Stimulated activated CD4-positive, alpha-beta T cell treated with anti-CD3 and anti-CD28 coated beads, Interleukin-1b, Interleukin-23, amount 100 ng/mL, for 4 hours (primary cell): ENCODE measurements at places on chromosomes 6 and 20.

- DNase-seq, result no peak
Observed at GRCh38 chr6:52514514-52514913, 62.3 kb downstream of the TRAM2 start.

- DNase-seq, result no peak
Observed at GRCh38 chr6:10411131-10411970, 3.5 kb downstream of the TFAP2A start.

- DNase-seq, result no peak
Observed at GRCh38 chr6:125075741-125076481, 77.7 kb upstream of the TPD52L1 start.

DNA sequence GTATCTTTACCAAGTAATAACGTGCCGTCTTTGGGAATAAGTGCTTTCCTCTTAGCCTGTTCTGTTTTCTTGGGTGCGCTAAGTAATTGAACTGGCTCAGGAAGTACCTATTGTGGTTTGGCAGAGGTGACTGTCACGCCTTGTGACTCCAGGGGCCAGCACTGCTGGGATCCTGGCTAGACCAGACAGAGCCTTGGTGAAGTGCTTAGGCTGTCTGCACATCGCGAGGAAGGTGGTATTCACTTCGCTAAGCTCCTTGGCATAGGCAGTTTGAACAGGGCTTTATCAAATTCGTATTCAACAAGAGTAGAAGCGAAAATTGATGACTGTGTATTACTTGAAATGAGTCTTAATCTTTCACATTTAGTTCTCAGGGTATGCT lies 17.6 kb downstream of the PRDM1 start:
- DNase-seq, result no peak

- DNase-seq, result no peak
Observed at GRCh38 chr20:2838170-2838797, 2.2 kb downstream of the PCED1A start.

DNA sequence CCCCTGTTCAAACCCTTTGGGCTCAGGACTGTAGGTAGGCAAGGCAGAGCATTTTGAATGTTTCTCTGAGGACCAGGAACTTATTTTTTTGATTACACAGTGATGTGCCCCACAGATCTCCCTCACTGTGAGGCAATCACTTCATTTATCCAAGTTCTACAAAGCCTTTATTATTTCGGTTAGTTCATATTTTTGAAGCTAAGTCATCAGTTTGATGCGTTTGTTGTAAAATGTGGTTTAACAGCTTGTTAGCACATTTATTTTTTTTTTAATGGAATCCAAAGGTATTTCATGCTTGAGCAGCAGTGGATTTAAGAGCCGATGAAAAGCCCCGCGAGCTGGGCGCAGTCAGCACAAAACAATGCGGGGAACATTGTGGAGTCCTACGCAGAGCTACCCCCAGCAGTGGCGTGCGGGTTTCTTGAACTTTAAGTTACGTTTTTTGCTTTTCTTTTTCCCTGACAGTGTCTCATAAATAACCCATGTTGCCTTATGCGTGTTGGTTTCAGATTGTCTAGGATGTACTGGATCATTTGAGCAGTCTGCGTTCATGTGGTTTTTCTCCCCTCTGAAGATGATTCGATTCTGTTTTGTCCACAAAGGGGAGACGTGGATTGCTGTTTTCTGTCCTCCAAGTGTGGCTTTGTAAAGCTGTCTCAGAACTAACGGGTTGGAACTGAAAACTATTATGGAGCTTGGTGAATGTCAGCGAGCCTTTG lies 233.6 kb upstream of the BMP2 start:
- no peak for DNase-seq

DNA sequence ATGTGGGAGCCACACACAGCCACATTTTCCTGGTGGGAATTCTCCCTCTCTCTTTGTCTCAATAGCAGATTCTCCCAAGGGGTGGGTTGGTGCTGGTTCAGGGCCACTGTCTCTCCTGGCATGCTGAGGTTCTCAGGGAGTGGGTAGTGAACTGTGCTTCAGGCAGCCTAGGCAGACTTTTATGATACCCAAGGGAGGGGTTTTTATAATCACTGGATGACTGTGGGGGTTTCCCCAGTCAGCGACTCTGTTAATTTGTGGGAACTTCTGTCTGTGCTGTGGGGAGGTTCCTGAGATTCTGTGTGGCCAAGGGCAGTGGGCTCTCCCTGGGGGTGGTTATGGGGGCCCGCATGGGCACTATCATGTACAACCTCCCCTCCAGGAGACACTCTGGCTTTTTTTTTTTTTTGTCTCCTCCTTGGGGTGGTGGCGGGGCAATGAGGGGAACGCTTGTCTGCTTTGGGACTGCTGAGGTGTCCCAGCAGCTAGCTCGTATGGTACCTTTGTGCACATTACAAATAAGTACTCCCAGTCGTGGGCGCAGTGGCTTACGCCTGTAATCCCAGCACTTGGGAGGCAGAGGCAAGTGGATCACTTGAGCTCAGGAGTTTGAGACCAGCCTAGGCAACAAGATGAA lies 10.0 kb downstream of the PTK7 start:
- no peak for DNase-seq

DNA sequence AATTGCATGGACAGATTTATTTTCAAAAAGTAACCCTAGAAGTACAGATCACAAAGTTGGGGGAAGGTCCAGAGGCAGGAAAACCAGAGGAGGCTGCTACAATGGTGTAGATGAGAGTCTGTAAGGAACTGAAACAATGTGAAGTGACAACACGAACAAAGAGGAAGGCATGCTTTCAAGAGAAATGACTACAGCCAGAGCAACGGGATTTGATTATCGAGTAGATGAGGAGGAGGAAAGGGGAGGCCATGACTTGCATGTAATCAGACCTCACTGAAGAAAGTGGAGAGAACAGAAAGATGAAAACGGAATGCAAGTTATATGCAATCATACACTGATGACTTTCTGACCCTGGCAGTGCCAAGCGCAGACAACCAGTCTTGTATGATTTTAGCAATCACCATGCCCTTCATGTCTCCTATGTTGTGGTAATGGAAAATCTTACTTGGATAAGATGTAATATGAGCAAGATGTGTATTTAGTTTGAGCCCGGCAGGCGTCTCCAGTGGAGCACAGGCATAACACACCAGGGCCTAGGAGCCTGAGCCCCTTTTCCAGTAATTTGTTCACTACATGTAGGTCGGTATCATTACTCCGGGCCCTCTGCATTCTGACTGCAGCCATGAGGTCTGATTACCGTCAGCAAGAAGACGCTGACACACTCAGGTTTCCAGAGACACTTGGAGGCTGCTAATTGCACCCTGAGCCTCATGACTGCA lies 34.0 kb upstream of the FAM83C start:
- no peak for DNase-seq

DNA sequence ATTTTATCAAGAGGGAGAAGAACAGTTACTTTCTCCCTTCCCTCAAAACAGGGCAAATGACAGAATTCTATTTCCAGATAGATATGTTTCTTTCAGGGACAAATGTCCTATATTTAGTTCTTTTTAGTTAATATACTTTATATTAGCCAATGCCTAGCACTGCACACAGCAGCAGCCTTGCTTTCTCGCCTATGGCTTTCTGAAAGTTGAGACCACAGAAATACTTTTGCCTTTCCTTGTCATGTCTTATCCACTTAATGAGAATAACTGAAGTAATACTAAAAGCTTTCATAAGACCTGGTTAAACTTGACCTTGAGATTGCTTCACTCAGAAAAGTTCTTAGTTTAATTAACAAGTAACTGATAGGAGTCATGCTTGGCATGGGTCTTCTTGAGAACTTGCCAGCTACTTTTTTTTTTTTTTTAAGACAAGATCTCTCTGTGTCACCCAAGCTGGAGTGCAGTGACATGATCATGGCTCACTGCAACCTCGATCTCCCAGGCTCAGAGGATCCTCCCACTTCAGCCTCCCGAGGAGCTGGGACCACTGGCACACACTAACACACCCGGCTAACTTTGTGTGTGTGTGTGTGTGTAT lies 159.3 kb downstream of the CDKAL1 start:
- DNase-seq, result no peak

GRCh38 chr6:105259913-105260889 lies 80.4 kb upstream of the POPDC3 start:
- DNase-seq, result no peak

DNA sequence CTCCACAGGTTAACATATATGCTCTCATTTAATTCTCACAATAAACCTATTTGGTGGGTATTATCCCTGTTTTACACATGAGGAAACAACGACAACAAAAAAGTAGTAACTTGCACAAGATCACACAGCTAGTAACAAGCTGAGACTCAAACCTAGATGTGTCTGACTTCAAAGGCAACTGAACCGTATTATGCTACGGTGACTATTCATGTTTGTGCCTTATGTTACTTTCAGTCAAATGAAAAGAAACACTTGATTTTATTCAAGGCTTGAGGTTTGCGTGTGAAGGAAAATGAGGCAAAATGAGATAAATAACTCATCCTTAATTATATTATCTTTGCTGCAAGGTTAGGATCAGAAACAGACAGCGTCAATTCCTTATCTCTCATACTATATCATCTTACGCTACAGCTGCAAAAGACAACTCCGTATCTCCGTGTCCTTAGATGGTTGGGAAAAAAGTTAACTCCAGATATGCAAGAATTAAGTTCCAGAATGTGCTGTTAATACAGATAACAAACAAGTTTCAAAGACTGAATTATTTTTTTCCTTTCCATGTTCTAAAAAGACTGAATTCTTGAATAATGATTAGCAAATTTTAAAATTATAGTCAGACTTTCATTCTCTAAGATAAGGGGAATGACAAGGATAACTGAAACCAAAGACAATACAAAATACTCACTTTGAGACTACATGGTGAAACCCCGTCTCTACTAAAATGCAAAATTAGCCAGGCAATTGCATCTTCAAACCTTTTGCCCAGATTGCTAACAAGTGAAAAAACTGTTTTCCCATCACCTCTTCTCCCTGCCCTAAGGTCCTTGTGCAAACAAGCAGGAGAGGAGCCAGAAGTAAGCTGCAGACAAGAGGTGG lies 27.8 kb downstream of the STAU1 start:
- DNase-seq, result no peak

GRCh38 chr20:53867741-53868351 lies 202.5 kb downstream of the BCAS1 start:
- DNase-seq, result no peak

DNA sequence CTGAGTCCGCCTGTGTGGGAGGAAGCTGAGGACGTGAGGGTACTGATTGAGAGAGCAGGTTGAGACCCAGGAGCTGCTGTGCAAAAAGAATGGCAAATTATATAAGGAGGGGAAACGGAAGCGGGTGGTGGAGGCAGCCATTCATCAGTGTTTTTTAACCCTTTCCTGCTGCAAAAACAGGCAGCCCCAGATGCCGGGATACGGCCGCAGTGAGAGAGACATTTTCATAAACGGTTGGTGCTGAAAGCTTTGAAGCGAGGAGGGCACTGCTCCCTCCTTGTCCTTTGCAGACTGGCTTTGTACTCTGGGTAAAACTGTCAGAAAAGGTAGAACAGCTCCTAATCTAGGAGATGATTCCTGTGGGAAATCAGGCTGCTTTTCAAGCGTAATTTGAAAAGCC lies 56.4 kb downstream of the TTI1 start:
- DNase-seq, result no peak
